Endothelial cell of umbilical vein (primary cell): ENCODE measurements at places on chromosomes 6 and 20. TPM values are rescaled to one million over a fixed set of nuclear protein-coding genes. Genes with fewer than 3 reads are reported as not detected.

Gene ENPP3
- not detected in 2 replicates for polyA plus RNA-seq

Gene TINAG
- polyA plus RNA-seq, result not detected in 2 replicates

Gene PKIG
- 167 and 174 TPM in 2 replicates for polyA plus RNA-seq

Gene DEFB124
- not detected in 2 replicates for polyA plus RNA-seq

Gene PRSS35
- not detected in 2 replicates for polyA plus RNA-seq
